ENCODE measurements at places on chromosomes 4 and X. TPM values are rescaled to one million over a fixed set of nuclear protein-coding genes. Genes with fewer than 3 reads are reported as not detected.

GRCh38 chr4:33107814-33108213 is 2387.6 kb downstream of the PCDH7 start:
- DNase-seq, result no peak

DNA sequence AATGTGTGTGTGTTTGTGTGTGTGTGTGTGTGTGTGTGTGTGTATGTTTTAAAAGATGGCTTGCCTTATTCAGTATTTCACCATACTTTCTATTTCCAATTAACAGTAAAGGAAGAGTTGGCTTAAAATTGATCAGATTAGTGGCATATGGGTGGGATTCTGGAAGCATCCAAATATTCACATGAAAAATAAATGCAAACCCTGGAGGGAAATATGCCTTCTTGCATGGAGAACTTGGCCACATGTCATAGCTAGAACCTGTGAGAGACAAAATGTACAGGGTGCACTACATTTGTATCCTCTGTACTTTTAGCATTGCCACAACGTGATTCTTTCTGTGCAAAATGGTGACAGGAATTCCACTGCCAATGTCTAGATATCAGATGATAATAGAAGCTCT is 589.6 kb downstream of the ZNF674 start:
- DNase-seq, result no peak

DNA sequence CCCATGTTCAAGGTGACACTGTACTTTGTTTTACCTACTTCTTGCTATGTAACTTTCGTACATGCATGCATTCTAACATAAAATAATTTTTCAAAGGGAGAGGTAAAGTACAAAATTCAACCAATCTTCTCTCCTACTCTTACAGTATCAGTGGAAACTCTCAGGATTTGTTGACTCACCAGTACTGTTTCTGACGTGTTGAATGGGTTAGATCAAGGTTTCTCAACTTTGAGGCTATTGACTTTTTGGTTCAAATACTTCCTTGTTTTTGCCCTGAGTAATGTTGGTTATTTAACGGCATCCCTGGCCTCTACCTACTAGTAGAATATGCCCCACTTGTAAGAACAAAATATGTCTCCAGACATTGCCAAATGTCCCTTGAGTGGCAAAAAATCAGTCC is 94.6 kb upstream of the SMAD1 start:
- no peak for DNase-seq

- peak; percentile 1 for DNase-seq
Observed at GRCh38 chr4:77742054-77742453, 77.1 kb downstream of the CNOT6L start.

GRCh38 chr4:23279377-23279986 is 586.7 kb downstream of the GBA3 start:
- no peak for DNase-seq

GRCh38 chr4:81628489-81628888 is 156.8 kb upstream of the RASGEF1B start:
- no peak for DNase-seq

DNA sequence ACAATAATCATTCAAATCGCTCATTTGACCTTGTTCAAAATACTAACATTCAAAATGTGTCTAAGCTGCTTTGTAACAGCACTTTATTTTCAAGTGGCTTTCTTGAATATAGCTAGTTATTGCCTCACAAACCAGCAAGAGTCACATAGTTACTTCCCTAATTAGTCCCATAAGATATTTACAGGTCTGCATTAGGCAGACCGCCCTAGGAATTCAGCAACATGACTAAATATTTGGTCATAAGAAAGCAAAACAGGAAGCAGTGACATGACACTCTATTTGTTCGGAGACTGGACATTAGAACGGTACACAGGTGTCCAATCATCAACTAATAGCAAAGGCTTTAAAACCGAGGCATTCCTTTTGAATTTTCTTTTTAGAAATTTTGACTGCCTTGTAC is 262.0 kb downstream of the COL25A1 start:
- no peak for DNase-seq

DNA sequence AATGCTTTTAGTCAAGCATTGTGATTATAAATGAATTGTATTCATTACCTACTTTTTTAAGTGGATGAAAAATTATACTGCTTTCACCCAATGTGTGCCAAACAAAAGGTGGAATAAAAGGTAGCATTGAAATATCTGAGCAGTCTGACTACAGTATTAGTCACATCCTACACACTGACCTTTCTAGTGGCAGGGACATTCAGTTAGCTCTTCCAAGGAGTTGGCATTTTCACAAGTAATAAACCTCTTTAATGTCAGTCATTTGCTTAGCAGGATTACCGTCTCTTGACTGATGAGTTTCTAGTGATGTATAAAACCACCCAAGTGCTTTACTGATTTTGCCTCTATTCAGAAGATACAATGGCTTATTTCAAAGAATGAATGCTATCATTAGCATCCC is 687.9 kb downstream of the ARAP2 start:
- DNase-seq, result no peak

- DNase-seq, result peak; percentile 11
Observed at GRCh38 chr4:177281351-177281909, 28.2 kb upstream of the NEIL3 start.

DNA sequence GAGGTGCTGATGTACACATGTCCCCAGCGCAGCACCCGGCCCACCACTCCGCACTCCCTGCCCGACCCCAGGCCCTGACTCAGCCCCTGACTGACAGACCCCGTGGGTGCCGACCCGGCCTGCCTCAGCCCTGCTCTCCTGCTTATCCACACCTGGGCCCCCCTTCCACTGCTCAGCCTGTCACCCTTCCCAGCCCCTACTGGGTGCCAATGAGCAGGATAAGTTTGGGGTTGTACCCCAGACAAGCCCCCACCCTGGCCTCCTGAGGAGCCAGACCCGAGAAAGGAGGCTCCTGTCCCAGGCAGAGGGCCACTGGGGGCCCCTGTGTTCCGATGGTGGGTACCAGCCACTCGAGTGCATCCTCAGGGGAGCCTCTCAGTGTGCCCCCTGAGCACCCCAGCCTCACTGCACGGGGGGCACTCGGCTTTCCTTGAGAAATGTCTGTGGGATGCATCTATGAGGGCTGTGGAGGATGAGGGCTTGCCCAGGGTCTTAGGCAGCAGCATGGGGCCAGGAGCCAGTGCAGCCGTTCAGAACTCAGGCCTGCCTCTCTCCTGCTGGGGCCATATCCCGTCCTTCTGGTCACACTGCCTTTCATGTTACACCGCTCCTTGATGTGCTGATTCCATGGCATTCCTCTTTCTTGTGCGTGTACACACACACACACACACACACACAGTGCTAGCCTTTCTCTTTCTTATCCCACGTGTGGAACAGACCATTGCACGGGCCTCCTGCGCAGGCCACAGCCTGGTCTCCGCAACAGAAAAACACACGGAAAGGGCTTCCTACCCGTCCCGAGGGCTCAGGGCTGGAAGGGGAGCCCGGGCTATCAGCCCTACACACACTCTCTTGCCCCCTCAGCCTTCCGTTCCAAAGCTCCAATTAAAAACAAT is 220.1 kb upstream of the PSAPL1 start:
- DNase-seq, result no peak

GRCh38 chr4:73429826-73430587 is 6.0 kb upstream of the AFP start:
- DNase-seq, result no peak

GRCh38 chr4:78767350-78767749 is 8.8 kb upstream of the BMP2K start:
- DNase-seq, result no peak

The CDKL2 gene
- total RNA-seq, result 0.18 TPM

The GUF1 gene
- total RNA-seq, result 21.7 TPM

The F9 gene
- total RNA-seq, result not detected

The SERPINA7 gene
- not detected for total RNA-seq

The CXCL11 gene
- total RNA-seq, result under 0.01 TPM

The USO1 gene
- 121 TPM for total RNA-seq

The NMU gene
- not detected for total RNA-seq
